ENCODE measurements at places on chromosomes 2 and 18. TPM values are rescaled to one million over a fixed set of nuclear protein-coding genes. Genes with fewer than 3 reads are reported as not detected.

- no peak overlapping the region for H3K4me3 ChIP-seq
- no peak for DNase-seq
- H3K4me1 ChIP-seq: peaks cover 16% of the 10 kb centered on the region
- H3K36me3 ChIP-seq: peaks cover 21% of the 10 kb centered on the region
Measured at GRCh38 chr18:74683573-74683972, 85.9 kb downstream of the ZNF407 start.

- no peak overlapping the region for H3K4me3 ChIP-seq
- DNase-seq: no peak
- H3K27me3 ChIP-seq: no peaks in the 10 kb centered on the region
- no peaks in the 10 kb centered on the region for H3K36me3 ChIP-seq
- no peaks in the 10 kb centered on the region for H3K4me1 ChIP-seq
- no peak overlapping the region for H3K27ac ChIP-seq
Measured at GRCh38 chr2:34252111-34252510, 653.0 kb upstream of the FAM98A start.

GRCh38 chr2:86400321-86400720, 40.9 kb upstream of the KDM3A start:
- H3K4me3 ChIP-seq: no peak overlapping the region
- H3K27me3 ChIP-seq: peaks cover 7% of the 10 kb centered on the region
- peaks cover 1% of the 10 kb centered on the region for H3K36me3 ChIP-seq
- H3K27ac ChIP-seq: no peak overlapping the region
- no peaks in the 10 kb centered on the region for H3K4me1 ChIP-seq

GRCh38 chr2:188880740-188881139, 93.4 kb upstream of the COL3A1 start:
- H3K4me3 ChIP-seq: no peak overlapping the region
- H3K4me1 ChIP-seq: no peaks in the 10 kb centered on the region
- H3K27ac ChIP-seq: no peak overlapping the region
- no peaks in the 10 kb centered on the region for H3K27me3 ChIP-seq
- no peaks in the 10 kb centered on the region for H3K36me3 ChIP-seq
- DNase-seq: no peak

DNA sequence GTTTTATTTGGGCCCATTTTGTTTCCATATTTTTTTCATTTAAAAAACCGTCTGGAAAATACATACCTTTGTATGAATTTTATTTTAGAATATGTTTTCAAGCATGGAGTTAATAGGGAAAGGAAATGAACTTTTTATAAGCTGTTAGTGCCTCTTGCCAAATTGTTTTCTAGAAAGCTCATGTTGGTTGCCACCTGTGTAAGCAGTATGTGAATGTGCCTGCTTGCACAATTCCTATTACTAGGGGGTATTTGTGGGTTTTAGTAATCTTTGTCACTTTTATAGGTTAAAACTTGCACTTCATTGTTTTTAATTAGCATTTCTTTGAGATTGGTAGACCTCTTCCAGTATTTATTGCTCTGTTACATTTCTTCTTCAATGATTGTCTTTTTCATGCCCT, 107.3 kb downstream of the TANC1 start:
- no peaks in the 10 kb centered on the region for H3K4me1 ChIP-seq
- H3K27me3 ChIP-seq: peaks cover 5% of the 10 kb centered on the region
- no peak overlapping the region for H3K27ac ChIP-seq
- DNase-seq: no peak
- H3K4me3 ChIP-seq: no peak overlapping the region

DNA sequence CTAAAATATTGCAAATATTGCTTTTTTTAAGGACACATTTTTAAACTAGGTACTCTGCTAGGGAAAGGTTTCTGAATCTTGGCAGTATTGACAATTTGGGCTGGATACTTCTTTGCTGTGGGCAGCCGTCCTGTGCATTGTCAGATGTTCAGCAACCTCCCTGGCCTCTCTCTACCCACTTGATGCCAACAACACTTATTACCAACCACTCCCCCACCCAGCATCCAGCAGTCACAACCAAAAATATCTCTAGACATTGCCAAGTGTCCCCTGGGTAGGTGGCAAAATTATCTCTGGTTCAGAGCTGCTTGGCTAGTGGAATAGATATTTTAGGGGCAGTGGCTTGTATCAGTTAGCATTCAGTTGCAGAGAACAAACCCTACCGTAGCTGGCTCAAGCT, 114.3 kb upstream of the PNPT1 start:
- no peak overlapping the region for H3K27ac ChIP-seq
- no peak for DNase-seq
- H3K27me3 ChIP-seq: no peaks in the 10 kb centered on the region
- no peak overlapping the region for H3K4me3 ChIP-seq
- H3K4me1 ChIP-seq: no peaks in the 10 kb centered on the region
- H3K36me3 ChIP-seq: no peaks in the 10 kb centered on the region

CNNM3 gene
- total RNA-seq: 30.5 TPM

SCG2 gene
- 0.12 TPM for total RNA-seq
